BJ (cell line): ENCODE measurements at places on chromosomes 4 and X.

DNA sequence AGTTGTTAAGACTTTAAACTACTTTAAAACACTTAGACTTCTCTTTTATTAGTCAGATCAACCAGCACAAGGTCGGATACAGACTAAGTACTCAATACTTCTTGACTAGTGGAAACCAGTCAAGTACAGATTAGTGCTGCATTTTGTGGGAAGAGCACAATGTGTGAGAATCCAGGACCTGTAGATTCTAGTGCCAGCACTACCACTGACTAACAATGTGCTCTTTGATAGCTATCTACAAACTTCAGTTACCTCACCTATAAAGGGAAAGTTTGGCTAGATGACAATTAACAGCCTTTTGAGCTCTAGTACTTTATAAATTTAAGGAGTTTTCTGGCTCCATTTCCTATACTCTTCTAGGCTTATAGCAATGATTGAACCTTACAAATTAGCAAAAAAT lies 181.5 kb downstream of the SLC4A4 start:
- DNase-seq, result no peak

DNA sequence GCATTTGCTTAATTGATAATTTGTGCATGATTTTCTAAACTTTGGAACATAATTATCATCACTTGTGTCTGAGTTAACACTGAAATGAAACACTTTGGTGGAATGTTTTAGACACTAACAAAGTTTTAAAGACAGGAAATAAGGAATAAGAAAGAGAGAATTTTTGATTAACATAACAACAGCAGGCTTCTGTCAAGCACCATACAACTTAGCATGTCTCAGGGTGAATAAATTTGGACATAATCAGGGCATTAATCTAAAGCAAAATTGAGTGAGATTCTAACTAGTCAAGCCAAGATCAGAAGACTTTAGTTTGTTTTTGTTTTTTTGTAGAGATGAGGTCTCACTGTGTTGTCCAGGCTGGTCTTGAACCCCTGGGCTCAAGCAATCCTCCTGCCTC lies 28.1 kb upstream of the DUSP21 start:
- DNase-seq, result no peak

DNA sequence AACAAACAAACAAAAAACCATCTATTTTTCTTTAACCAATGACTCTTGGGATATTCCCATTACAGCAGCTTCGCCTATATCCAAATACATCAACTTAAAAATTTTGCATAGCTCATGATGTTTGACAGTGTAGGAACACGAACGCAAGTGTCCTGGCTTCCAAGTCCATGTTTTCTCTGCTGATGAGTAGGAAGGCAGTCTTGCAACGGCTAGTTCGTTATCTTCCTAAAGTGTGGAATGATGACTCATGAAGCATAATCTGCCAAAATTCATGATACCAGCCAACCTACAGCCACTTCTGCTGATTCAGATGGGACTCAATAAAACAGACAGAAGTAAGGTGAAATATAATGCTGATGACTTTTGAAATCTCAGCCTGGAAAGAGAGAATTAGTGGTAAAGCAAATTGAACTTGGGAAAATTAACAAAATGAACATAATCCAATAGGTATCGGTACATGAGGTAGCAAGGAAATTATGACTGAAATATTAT lies 6.4 kb upstream of the SEPTIN11 start:
- no peak for DNase-seq

DNA sequence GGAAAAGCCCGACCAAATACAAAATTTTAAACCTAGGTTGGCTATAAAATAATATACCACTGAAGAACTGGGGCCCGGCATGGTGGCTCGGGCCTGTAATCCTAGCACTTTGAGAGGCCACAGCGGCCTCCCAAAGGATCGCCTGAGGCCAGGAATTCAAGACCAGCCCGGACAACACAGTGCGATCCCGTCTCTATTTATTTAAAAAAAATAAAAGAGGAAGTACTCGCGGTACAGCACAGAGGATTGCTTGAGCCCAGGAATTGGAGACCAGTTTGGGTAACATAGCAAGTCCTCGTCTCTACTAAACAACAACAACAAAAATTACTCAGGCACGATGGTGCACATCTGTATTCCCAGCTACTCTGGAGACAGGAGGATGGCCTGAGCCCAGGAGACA lies 44.8 kb upstream of the CDKN2AIP start:
- DNase-seq, result no peak

- no peak for DNase-seq
Observed at GRCh38 chr4:20520901-20521300, 179.4 kb upstream of the PACRGL start.

- DNase-seq, result no peak
Observed at GRCh38 chrX:14039344-14039743, 9.7 kb upstream of the GEMIN8 start.

DNA sequence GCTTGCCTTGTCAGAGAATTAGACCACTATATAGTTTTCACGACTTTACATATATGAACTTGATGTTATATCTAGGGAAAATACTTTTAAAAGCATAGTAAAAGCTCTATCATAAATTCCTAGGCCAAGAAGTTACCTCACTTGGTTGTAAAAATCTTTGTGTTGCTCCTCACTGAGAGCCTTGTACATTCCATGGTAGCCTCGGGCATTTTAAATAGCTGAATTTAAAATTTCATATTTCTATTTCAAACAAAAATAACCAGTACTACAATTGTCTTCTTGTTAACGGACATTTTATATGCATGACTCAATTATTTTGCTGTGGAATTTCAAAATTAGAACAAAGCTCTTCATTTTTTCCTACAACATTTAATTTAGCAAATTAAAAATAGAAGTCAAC lies 107.6 kb downstream of the MID1 start:
- no peak for DNase-seq

GRCh38 chr4:103197765-103198110 lies 405 bp downstream of the CENPE start:
- DNase-seq, result no peak

DNA sequence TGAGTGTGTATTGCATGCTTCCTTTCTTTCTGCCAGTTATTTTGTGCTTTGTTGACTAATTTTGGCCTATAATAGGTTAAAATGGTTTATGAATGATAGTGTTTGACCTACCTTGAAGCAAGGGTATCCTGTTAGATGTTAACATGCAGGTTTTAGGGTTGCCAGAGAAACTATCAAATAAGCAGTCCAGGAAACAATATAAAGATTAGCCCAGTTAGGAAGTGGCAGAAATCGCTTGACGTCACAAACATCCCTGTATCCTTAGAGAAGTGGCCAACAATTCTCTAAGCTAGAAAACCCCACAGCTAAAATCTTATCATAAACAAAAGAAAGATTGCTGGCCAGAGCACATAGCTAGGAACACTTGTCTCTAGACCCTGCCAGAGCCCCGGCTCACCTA lies 3.8 kb downstream of the NAP1L5 start:
- DNase-seq, result no peak

GRCh38 chr4:154640999-154641398 lies 28.5 kb upstream of the FGG start:
- DNase-seq, result no peak

GRCh38 chrX:50691820-50692219 lies 122.2 kb downstream of the SHROOM4 start:
- no peak for DNase-seq

DNA sequence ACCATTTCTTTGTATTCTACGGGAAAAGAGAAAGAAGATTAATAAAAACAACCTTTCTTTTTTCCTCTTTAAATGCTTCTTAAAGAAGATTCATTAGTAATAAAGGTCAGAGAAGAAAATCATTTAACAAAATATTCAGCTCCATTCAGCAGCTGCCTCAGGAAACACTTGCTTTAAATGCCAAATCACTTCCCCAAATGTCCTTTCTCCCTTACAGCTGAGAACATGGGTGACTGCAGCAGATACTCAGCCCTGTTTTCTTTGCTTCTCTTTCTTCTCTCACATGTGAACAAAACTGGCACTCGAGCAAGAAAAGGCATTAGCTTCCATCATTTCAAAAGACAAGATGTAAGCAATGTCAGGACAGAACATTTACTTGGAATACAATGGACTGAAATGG lies 120.2 kb downstream of the INPP4B start:
- no peak for DNase-seq

DNA sequence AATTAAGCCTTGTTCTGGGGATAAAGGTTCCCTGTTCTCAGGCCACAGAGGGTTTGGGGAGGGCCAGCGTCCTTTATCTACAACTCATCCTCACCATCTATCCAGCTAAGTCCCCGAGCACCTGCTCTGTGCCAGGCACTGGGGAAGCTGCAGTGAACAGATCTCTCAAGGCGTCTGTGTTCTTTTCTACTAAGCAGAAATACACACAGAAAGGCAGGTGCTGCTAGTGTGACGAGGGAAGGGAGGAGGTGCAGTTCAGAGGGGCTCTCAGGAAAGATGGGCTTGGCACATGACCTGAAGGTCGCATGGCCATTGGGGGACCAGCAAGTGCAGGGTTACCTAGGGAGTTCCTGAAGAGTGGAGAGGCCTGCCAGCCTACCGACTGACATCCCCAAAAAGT lies 352.2 kb downstream of the NR3C2 start:
- DNase-seq, result no peak
